HEK293T (cell line): ENCODE measurements at places on chromosomes 3 and 15.

GRCh38 chr3:172317984-172318383, 130.3 kb downstream of the GHSR start:
- no peak for DNase-seq

- DNase-seq = peak; percentile 67
These were observed 209.4 kb downstream of the CADPS start for GRCh38 chr3:62665627-62666437.

- peak; percentile 83 for DNase-seq
These were observed 48.8 kb downstream of the STARD5 start for GRCh38 chr15:81274931-81275707.

DNA sequence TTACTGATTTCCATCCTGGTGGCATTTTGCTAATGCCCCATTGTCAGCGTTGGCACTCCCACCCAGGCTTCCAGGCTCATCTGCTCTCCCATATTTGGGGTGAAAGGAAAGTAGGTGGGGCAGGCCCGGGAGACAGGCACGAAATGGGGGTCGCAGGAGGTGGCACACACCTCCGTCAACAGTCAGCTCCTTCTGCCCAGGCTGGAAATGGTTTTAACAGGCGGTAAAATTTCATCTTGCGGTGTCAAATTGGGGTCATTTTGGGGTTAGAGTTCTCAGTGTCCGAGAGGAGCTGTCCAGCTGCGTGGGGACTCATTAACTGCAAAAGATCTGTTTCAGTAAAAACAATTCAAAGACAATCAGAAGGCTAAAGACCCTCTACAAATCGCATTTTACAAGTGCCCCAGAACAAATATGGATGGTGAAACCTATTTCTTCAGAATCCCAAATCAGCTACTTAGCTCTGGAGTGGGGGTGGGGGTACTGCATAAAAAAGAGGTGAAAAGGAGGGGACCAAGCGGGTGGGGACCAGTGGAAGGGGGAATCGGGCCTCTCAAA, 4.2 kb upstream of the MEIS2 start:
- DNase-seq = no peak

GRCh38 chr3:10557250-10557649, 51.9 kb upstream of the ATP2B2 start:
- no peak for DNase-seq

DNA sequence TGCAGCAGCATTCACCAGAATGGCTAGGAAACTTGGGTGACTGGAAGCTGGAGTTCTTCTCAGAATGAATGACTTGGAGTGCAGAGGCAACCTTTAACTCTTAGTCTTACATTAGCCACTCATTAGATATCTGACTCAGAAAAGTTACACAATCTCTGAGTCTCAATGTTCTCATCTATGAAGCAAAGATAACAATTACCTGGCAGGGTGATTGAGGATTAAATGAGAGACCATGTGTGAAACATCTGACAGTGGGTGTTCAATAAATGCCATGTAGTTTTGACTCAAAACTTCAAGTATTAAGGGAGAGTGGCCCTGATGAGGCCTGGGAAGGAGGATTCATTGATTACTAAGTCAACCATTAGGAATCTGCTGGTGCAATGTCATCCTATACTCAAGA, 48.3 kb downstream of the MRPL3 start:
- no peak for DNase-seq

- DNase-seq = no peak
These were observed 32.4 kb downstream of the TRIM71 start for GRCh38 chr3:32850226-32850625.

GRCh38 chr3:137815251-137815650, 51.1 kb downstream of the SOX14 start:
- DNase-seq = no peak

GRCh38 chr3:11021611-11022011, 29.1 kb downstream of the SLC6A1 start:
- DNase-seq = no peak
